ENCODE measurements at places on chromosomes 4 and X.

DNA sequence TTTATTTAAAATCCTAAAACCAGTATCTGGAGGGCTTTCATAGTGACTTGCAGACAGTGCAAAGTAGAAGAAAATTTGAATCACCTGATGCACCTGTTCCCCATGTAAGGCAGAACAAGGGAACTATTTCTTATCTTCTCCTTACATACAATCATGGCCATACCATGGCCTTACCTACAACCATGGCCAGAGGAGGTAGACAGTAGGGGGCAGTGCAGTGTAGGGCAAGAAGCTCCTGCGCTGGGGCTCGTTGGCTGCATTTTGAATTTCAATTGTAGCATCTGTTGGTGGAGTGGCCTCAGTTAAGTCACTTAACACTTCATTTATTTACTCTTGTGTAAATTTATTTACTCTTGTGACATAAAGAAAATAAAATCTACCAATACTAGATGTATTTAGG, 33.0 kb downstream of the GALNTL6 start:
- DNase-seq = peak; percentile 40

- DNase-seq = peak; percentile 24
Measured at GRCh38 chrX:19750028-19750782, 137.2 kb downstream of the SH3KBP1 start.

DNA sequence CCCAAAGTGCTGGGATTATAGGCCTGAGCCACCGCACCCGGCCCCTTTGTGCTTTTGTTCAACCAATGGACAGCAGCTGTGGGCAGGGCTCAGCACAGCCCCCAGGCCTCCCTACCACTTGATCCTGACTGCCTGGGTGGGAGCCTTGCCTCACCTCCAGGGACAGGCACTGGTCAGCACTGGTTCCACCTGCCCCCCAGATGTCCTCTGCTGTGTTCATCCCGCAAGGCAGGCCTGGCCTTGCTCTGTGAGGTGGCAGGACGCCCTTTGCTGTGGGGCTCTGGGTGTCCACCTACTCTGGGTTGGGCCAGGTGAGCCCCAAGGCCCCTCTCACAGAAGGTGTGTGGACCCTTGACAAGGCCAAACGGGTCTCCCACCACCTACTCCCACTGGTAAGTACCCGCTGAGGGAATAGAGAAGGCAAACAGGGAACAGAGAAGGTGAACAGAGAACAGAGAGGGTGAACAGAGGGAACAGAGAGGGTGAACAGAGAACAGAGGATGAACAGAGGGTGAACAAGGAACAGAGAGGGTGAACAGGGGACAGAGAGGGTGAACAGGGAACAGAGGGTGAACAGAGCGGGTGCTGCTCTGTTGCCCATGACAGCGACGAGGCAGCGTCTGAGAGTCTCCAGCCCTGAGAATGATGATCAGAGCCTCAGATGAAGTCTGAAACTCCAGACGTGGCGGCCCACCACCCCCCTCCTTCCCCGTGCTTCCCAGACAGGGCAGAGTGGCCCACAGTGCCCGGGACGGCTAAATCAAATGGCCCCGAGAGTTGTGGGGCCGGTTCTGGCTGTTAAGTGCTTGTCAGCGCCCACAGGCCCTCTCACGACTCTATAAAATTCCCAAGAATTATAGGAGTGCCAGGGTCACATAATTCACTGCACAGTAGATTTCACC, 55.0 kb upstream of the NKX1-1 start:
- no peak for DNase-seq

DNA sequence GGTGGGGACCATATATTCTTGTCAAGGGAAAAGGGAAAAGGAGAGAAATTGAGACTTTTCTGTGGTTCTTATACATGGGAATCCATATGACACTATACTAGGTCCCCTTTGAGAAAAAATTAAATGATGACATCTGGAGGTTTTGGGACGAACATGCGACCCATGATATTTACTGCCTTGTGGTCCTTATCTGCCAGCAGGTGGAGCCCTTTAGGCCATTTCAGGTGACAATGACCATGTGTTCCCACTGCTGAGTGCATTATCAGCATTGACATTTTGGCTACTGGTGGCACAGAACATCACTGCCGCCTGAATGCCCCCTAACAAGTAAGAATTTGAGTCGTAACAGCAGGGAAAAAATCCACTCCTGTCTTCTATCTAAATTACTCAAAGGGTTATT, 843.4 kb downstream of the FSTL5 start:
- DNase-seq = no peak

- DNase-seq = peak; percentile 92
Measured at GRCh38 chr4:23728393-23728792, 161.5 kb downstream of the PPARGC1A start.

GRCh38 chr4:112277220-112277619, 8.5 kb downstream of the TIFA start:
- no peak for DNase-seq

DNA sequence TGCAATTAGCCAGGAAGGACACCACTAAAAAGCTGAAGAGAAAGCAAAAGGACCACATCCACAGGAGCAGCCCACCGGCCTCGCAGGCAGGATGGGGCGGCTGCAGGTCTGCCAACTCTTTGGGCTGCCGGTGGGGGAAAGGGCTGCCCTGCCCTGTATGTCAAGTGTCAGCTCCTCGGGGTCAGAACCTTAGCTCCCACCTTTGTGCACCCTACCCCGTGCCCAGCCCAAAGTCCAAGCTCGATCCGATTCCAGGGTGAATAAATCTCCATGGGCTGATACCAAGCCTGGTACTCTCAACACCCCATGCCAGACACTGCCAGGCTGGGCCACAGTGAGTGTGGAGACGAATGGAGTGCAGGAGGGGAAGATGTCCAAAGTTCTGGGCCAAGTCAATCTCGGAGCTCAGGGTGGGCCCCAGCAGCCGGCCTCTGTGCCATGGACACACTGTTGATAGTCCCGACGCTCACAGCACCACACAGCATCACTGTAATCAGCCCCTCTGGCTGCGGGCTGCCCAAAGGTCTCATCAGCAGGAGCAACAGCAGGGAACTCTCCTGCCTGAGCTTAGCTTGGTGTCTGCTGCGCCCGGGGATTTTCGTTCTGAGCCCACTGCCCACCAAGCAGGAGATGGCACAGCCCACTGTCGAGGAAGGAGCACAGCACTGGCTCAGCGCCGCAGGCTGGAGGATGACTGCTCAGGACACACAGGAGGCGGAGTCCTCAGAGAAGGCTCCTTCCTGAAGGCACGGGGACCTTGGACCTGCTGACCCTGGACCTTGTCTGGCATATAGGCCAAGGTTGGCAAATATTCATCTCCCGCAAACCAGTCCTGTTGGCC, 84.4 kb downstream of the JAKMIP1 start:
- no peak for DNase-seq

- DNase-seq = no peak
Measured at GRCh38 chrX:68844581-68844980, 15.8 kb downstream of the EFNB1 start.

- peak; percentile 21 for DNase-seq
Measured at GRCh38 chr4:152719801-152720556, 40.2 kb upstream of the TMEM154 start.

GRCh38 chrX:120379937-120380681, 18.2 kb downstream of the ATP1B4 start:
- DNase-seq = no peak

DNA sequence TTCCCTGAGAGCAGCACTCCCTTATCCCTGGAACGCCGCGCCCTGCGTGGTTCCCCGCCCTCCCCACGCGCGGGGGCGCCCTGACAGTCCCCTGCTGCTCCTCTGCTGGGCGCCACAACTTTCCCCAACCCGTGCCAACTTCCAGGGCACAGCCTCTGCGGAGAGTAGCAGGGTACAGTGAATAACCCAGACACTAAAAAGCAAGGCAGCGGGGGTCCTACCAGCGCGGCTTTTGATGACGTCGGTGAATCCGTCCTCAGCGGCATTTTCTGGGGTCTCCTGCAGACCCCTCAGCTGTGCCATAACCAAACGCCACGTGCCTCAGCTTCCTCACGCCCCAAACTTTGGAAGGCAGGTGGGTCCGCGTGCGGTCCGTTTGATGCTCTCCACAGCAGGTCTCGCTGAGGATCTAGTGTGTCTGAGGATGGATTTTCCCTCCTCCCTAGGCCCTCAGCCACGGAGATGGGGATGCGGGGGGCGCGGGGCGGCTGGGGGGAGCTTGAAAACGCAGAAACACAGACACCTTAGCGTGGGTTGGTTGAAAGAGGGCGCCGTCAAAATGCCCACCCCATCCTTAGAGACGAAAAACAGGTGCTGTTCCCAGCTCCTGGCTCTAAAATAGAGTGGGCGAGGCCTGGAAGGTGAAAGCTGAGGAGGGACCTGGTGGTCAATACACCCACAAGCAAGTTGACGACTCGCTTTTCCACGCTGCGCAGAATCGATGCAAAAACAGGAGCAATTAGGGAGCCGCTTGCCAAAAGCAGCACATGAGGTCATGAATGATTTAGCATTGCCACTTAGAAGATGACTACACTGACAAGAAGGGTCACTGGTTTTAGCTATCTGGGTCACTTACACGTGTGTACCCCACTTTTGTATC, 405.6 kb downstream of the FAM47A start:
- DNase-seq = no peak

GRCh38 chr4:109912706-109913595, at the start of gene EGF:
Gene EGF, plus strand, starts transcription at chr4:109912883. Its CDS starts 453 bp downstream, at chr4:109913336.
- DNase-seq = peak; percentile 42

GRCh38 chrX:97842468-97843199, 958.9 kb downstream of the RPA4 start:
- no peak for DNase-seq

DNA sequence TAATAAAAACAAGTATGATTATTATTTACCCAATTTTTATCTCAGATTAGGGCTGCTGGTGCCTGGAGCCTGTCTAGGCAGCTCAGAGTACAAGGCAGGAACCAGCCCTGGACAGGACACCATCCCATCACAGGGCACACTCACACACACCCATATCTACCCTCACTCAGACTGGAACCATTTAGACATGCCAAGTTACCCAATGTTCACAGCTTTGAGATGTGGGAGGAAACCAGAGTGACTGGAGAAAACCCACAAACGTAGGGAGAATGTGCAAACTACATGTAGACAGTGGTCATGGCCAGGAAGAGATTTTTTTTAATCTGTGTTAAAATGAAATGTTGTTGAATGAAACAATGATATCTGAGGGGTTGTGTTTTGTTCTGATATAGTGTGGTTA, 35.7 kb upstream of the ADGRA3 start:
- no peak for DNase-seq

DNA sequence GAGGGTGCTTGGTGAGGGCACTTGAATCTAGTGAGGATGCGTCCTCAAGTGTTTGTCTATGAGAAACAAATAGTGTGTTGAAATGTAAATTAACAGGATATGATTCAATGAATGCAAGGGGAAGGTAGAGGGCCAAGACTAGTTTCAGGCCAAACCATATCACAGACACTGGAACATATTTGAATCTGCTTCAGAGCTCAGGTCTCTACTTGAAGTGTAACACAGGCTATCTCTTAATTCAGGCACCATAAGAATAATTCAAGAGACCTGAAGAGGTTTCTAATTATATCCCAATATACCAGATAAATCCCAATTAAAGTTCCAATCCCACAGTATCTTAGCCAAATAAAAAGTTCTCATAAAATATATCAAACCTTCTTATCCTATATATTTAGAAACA, 146.5 kb upstream of the INTU start:
- no peak for DNase-seq

- no peak for DNase-seq
Measured at GRCh38 chr4:147761218-147761883, 29.5 kb downstream of the ARHGAP10 start.

- DNase-seq = no peak
Measured at GRCh38 chr4:93994175-93994994, 165.8 kb downstream of the ATOH1 start.

GRCh38 chrX:94430091-94430490, 756.1 kb downstream of the FAM133A start:
- no peak for DNase-seq

DNA sequence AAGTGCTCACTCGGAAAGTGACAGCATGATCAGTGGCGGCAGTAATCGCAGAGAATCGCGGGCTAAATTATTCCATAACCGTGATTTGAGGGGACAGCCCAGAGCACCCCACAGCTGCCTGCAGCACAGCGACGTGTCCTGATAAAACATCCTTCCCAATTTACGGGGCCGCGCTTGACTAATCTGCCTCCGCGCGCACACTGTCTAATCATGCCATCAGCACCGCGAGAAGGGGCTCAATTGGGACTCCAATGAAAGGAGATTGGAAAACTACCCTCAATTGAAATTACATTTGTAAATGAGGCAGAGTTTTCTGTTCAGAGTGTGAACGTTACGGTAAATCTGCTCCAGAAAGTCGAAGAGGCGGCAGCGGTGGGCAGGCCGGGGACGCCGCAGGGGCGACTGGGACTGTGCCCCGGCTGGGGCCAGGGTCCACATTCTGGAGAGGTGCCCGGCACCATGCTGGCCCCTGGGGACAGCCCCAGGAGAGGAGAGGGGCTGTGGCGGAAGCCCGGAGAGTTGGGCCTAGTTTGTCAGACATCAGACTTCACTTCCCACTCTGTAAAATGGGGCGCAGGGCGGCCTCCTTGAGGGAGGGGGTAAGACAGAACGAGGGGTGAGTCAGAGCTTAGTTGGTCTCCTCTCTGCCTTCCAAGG, 107.7 kb downstream of the FAM53A start:
- no peak for DNase-seq

GRCh38 chr4:88955580-88956380, 101.2 kb downstream of the FAM13A start:
- no peak for DNase-seq

DNA sequence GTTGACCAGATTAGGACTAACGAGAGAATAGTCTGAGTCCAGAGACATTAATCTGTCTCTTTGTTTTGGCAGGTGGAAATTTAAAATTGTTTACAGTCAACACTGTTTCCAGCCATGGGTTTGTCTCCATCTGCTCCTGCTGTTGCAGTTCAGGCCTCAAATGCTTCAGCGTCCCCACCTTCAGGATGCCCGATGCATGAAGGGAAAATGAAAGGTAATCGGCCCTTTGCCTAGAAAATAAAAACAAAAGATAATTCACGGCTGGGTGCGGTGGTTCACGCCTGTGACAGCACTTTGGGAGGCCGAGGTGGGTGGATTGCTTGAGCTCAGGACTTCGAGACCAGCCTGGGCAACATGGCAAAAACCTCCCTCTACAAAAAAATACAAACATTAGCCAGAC, 815 bp downstream of the HCCS start:
- DNase-seq = no peak

Data from fibroblast of mammary gland (primary cell).